ENCODE measurements at places on chromosomes 7 and 10.

DNA sequence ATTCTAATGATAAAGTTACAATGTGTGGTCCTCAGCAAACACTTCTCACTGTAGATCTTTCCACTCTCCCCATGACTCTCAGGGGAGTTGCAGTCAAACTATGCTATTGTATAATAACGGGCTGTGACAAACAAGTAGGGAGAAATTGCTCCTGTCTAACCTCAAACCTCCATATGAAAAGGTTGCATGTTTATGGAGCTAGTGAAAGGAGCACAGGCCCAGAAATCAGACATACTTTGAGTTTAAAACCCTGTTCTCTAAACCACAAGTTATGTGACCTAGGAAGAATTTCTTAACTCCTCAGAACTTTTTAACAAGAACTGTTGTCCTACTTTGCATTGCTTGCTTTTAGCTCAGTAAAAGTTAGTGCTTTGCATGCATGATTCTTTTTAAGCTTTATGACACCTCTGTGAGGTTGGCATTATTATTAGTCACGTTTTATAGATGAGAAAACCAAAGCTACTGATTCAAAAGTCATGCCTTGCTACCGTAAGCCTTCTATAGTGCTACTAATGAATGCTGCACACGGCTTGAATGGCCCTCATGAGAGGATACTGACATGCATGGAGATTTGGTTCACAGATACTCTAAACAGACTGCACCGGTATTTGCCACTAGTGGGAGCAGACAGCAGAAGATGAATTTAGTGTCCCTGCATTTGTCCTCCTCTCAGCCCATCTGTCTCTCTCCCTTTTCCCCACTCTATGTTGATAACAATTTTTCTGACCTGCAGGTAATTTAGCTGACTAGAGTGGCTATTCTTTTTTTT is 129.5 kb upstream of the PCGF5 start:
- DNase-seq, result no peak

DNA sequence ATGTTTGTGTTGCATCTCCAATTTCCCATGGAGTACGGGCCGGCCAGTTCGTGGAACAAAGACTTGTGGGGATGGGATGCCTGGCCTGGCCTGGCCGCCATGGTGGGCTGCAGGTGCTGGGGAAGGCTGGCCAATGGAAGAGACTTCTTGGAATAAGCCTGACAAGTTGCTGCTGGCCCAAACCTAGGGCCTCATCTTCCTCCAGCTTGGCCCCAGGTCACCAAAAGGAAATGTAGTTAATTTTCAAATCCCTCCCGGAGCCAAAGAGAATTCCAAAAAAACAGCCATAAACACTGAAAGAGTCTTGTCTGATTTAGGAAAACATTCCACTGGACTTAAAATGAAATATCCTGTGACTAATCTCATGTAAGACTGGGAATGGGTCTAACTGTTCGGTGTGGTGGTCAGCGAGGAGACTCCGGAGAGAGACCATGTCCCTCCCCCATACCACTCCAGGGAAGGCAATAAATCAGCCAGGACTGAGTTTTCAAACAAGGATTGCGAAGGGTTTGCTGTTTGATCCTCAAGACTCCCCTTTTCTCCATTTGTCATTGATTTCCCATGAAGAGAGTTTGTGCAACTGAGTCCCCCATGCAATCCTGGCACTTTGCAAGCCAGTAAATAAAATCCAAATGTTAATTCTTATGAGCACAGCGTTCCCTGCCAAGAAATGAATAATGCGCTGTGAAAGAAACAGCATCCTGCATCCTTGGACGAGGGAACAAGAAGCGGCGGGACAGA is 128.7 kb upstream of the HABP2 start:
- no peak for DNase-seq

DNA sequence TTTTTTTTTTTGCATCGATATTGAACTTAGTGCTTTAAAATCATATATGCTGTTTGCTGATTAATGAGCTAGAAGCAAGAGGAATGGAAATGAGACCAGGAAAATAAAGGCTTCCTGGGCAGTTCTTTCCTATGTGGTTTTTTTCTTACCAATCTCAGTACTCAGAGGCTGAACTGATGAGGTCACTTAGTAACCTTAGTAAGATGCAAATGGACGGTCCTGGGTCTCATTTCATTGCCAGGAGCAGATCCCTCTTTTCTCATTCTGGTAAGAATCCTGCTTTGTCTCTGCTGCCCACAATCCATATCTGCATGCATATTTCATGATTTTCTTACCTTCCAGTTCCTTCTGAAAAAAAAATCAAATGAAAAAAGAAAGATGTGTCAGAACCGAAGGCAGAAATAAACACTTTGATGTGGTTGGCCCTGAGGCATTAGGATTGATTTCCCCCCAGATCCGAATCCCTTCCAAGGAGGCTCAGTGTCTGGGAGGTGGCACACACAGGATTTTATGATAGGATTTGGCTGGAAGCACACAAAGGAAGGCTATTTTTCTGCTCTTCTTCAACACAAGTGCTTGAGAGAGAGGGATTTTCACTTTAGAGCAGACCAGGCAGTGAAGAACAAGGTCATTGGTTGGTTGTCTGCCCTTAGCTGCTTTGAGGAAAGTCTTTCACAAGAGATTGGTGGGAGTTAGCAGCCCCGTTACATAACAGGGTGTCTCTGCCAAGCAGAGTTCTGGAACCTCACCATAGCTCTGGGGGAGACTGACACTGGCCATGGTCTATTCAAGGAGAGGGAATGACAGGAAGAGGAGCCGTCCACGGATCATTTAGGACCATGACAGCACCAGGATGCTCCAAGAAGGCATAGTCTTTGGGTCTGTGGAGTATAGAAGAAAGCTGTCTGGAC is 150.0 kb downstream of the CAMK1D start:
- no peak for DNase-seq

DNA sequence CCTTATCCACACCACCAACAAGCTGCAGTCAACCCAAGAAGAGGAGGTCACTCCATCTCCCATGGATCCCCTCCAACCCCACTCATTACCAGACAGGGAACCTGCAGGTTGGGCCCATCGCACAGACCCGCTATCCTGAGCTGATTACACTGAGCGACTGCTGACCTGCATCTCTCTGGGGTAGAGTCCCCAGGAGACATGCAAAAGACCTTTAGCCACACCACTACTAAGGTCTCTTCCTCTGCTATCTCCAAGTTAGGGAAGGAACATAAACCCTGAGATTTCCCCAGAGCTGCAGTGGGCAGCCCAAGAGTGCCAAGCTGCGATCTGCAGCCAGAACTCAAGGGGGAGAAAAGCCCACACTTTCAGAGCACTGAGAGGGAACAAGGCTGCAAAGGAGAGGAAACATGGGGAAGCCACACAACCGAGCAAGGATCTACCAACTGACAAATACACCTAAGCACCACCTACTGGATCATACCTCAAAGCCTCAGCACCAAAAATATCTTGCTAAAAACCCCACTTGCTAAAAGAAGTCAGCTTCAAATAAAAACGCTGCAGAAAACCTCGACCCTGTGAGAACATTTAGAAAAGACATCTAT is 298.2 kb downstream of the SORCS1 start:
- no peak for DNase-seq

GRCh38 chr7:70457883-70458680 is 673.9 kb upstream of the GALNT17 start:
- DNase-seq, result no peak

GRCh38 chr10:116044801-116045248 is 228.2 kb downstream of the GFRA1 start:
- no peak for DNase-seq

DNA sequence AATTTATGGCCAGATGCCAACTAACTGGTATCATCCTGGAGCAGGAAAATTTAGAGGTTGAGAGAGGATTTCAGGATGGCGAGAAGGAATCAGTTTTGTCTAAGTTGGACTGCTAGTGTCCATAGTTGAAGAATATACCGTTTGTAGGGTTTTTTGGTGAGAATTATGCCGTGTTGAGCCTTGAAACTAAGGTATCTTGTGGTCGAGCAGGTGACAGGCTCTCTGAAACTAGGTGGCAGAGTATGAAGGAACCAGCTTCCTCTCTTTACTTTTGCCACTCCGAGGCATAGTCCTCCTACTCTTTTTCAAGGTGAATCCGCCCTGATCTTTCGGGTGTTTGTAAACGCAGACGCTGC is 9.7 kb downstream of the MDFIC start:
- DNase-seq, result no peak

DNA sequence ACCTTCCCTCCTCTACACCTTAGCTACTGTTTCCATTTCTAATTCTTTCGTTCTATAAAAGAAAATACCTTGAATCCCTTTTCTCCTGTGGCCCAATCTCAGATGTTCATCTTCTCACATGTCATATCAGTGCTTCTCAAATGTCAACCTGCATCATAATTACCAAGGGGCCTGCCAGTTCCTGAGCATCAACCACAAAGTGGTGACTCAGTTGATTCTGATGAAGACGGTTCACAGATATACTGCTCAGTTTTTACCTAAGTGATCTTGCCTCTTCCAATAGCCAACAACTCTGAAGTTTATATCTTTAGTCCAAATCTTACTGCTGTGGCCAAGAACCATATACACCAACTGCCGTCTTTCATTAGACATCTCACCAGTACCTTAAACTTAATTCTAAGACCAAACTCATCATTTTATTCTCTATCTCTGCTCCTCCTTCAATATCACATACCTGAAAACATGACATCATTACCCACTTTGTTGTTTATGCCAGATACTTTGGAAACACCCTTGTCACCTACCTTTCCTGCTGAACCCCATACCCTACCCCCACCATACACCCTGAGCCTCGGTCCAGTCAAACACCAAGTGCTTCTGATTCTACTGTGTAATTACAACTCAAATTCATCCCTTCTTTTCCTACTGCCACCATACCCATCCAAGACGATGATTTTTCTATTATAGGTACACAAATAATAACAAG is 115.5 kb downstream of the LMBR1 start:
- DNase-seq, result no peak

- no peak for DNase-seq
These were observed 242.6 kb downstream of the GLRX3 start for GRCh38 chr10:130378556-130379400.

- no peak for DNase-seq
These were observed 52.3 kb upstream of the COL13A1 start for GRCh38 chr10:69749178-69750010.

DNA sequence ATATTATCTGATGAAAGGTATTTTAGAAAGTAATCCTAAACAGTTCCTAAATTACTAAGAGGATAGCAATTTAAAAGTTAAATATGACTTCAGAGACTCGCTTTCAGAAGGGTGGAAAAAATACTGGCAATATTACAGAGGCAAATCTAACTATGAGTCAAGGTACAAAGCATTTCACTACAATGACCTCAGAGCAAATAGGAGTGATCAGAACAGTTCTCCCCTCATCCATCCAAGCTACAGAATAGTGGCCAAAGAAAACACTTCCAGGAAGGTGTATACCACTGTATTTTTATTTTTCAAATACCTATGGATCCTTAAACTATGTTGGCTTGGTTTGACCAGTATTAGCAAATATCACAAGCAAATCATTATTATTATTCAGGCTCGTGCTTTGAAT is 112.8 kb upstream of the ODAD2 start:
- no peak for DNase-seq

- DNase-seq, result no peak
These were observed 9.9 kb downstream of the PIP4K2A start for GRCh38 chr10:22704471-22704911.

DNA sequence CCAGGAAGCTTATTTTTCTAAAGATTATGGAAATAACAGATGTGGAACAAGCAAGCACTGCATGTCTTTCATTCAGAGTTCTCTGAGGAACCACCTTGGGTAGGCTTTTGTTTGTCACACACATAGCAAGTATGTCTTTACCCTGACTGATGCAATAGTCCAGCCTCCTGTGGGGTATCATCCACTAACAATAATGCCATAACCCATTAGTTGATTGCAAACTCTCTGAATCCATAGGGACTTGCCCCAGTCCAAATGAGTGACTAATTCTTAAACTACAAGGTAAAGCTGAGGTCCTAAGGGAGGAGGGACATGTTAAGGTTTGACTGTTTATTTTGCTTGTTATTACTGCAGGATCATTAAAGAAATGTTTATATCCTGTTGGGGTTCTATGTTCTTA is 151.4 kb upstream of the PRPS1L1 start:
- no peak for DNase-seq

DNA sequence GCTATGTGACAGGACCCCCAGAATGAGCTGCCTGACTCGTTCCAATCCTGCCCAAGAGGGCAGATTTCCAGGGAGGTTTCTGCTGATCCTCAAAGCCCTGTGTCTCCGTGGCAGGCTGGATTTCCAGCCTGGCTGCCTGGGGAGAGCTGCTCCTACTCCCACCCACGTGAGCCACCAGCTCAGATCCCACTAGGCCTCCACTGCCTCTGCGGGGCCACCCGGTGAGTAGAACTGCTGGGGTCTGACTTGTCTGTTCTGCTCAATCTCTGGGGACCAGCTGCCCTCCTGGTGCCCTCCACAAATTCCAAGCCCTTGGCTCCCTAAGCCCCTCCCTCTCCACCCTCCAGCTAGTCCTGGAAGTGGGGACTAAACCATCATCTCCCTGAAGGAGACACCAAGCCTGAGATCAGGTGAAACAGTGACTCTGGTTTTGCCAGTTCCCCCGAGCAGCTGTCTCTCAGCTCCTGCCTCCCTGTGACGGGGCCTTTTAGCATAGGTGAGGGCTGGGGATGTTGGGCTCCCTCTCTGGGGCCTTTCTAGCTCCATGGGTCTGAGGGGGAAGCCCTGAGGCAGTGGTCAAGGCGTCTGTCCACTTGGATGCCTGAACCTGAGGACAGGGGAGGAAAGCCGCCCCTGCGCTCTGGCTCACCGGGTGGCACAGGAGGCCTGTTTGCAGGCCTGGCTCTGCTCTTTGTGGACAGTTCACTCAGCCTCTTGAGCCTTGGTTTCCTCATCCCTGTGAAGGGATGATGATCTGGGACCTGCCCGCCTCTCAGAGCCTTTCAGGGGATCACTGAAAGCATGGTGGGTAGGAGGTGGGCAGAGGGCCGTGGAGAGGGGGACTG is 5.6 kb downstream of the FAM241B start:
- no peak for DNase-seq

DNA sequence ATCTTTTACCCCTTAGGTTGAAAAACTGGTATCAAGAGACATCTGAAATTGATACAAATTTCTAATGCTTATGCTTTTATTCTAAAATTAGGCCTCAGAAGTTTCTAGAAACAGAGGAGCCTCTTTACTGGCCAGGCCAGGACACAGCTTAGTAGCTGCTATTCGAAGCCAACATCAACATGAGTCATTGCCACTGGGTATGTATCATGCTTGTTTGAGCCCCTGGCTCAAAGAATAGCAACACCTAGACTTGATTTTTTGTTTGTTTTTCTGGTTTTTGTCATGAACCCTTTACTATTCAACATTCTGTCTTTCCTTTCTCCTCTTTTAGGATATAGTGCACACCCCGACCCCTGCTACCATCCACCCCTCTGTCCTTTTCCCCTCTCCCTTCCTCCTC is 90.9 kb upstream of the STK17A start:
- DNase-seq, result no peak
